Stimulated activated CD8-positive, alpha-beta memory T cell treated with anti-CD3 and anti-CD28 coated beads, Interleukin-4, amount 100 ng/mL, for 1 hour (primary cell): ENCODE measurements at places on chromosomes 4 and X.

DNA sequence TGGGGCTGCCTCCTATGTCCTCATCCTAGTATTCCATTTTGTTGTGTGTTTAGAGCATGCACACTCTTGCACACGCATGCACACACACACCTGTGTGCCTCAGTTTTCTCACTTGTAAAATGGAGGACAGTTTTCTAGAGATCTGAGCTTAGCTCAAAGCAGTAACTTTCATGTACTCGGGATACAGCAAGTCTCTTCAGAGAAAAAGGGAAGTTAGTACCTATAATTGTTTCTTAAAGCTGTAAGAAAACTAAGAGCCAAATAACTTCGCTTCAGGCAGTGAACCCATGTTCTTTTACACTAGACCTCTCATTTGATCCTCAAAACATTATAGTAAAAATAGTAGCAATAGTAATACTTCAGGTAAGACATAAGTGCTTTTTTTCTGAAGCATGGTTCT lies 49.6 kb downstream of the KIT start:
- DNase-seq, result no peak

GRCh38 chr4:8645753-8646124 lies 53.2 kb downstream of the CPZ start:
- no peak for DNase-seq

DNA sequence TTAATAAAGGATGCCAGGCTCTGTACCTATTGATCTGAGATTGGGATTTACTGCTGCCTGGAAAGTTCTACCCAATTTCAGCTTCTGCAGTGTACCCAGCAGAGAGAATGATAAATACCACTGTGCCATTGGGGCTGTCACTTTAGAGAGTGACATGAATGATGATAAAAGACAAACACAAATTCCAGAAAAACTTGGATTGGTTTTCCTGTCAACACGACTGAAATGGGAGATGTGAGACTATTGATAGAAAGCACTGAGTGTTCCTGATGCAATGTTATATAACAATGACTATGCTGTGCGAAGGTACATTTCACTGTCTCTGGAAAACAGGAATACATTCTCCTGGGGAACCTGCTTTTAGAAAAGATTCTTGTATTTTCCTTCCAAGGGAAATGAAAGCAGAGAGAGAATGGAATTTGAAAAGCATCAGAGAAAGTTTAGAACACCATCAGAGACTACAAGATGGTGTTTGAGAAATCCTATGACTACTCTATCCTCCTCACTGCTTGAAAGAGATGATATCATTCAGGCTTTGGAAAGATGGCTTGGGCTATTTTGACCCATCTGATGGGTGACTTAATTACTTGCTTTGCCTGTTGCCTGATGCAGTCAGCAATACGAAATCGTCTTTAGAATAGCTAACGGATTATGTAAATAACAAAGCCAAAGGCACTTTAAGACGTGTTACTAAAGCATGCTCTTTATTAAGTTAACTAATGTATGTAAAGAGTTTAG lies 49.7 kb downstream of the MID1IP1 start:
- DNase-seq, result no peak

GRCh38 chr4:19386786-19387185 lies 864.9 kb upstream of the SLIT2 start:
- no peak for DNase-seq

DNA sequence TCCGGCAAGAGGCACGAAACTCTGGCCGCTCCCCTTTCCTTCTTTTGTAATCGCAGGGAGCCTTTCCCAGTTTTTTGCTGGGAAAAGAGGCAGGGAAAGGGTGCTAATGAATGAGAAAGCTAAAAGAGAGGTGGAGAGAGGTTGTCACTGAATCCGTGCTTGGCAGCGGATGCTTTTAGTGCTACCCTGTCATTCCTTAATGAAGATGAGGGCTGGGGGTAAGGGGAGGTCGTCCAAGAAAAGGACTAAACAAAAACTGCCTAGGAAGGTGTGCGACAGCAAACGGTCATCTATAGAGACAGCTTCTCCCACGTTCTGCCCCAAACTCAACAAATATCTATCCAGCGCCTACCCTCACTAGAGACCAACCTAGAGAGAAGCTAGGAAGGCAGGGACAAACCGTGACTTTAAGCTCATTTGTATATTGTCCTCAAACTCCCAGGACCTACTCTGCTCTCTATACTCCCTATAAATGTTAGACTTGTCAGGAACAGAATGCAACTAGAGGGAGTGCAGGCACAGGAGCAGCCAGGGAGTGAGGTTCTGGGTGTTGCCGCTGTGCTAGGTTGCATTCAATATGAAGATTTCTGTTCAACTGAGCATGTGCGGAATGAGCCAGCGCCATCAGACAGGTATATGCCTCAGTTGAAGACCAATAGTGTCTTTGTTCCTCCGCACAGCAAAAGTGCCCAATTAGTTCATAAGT lies 777 bp upstream of the CASK start:
- no peak for DNase-seq

GRCh38 chr4:76022031-76022430 lies 1.3 kb downstream of the CXCL10 start:
- DNase-seq, result no peak

DNA sequence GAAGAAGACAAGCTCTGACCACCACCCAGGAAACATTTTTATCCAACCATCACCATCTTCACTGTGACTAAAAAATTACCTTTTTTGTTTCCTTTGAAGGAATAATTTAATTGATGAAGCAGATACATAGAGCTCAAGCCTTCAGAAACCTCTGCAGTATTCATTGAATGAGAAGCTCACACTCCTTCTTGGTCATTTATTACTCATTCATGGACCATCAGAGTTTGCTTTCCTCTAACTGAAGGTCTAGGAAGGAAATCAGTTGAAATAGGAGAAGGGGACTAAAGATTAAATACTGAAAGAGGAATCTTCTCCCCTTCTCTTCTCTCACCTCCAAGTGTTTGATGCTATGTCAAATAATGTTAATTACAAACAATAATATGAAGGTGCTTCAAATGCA lies 290.6 kb upstream of the KLF3 start:
- DNase-seq, result no peak

- DNase-seq, result no peak
Measured at GRCh38 chr4:189365451-189365850, 575.2 kb upstream of the FRG1 start.

GRCh38 chrX:9369802-9370291 lies 95.0 kb upstream of the TBL1X start:
- DNase-seq, result no peak

DNA sequence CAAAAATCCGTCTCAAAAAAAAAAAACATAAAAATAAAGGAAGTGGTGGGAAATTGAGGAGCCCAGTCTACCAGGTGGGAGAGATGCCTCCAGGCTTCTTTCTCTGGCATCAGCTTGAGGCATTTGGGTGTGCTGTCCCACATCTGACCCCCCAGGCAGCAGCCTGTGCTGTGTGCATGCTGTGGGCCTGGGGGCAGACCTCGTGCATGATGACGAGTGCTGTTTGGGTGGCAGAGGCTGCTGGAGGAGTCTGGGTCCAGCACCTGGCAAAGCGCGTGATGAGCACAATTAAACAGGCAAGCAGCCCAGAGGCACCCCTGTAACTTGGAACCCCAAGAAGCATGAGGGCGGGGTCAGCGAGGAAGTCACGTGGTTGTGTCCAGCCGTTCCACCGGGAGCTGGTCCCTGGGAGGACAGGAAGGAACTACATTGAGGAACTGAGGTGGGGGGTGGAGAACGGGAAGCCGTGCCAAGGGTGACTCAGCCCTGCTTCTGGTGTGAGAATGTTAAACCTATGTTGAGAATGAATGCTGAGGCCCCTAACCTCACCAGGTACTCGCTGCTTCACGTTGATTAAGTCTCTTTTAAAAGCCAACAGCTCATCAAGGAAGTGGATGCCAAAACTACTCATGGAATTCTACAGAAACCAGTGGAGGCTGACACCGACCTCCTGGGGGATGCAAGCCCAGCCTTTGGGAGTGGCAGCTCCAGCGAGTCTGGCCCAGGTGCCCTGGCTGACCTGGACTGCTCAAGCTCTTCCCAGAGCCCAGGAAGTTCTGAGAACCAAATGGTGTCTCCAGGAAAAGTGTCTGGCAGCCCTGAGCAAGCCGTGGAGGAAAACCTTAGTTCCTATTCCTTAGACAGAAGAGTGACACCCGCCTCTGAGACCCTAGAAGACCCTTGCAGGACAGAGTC lies 6.1 kb downstream of the TACC3 start:
- DNase-seq, result no peak

DNA sequence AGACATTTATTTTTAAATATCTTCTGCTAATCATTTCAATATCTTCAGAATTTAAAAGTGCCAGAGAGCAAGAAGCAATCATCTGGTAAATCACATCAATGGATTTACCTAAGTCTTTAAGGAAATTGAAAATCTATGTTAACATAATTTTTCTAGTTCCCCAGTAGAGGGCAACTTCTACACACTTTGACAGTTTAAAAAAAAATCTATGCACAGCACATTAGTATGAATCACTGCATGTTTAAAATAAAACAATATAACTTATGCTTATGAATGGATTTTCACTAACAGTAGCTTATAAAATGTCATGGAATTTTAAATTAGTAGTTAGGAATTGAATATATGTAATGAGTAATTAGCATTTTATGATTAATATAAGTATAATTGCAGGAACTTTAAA lies 126.5 kb downstream of the REELD1 start:
- DNase-seq, result no peak

- DNase-seq, result no peak
Measured at GRCh38 chr4:53013873-53014775, 152.0 kb downstream of the RASL11B start.

DNA sequence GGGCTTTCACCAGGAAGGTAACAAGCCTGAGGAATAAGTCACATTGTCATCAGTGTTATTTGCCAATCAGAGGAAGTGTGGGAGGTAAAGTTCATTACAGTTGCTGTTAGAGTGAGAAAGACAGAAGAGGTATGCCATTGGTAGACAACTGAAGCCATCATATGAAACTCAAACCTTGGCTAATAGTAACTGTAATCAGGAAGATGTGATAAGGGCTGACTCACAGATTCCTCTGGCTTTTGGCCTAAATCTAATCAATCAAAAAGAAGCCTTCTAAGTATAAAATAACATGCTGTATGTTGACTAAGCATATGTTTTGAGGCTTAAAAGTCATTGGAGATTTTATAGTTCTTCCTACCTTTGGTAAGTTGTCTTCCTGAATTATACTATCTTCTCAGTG lies 242.8 kb downstream of the PCDH7 start:
- DNase-seq, result no peak

- DNase-seq, result no peak
Measured at GRCh38 chr4:33057736-33058135, 2337.6 kb downstream of the PCDH7 start.

DNA sequence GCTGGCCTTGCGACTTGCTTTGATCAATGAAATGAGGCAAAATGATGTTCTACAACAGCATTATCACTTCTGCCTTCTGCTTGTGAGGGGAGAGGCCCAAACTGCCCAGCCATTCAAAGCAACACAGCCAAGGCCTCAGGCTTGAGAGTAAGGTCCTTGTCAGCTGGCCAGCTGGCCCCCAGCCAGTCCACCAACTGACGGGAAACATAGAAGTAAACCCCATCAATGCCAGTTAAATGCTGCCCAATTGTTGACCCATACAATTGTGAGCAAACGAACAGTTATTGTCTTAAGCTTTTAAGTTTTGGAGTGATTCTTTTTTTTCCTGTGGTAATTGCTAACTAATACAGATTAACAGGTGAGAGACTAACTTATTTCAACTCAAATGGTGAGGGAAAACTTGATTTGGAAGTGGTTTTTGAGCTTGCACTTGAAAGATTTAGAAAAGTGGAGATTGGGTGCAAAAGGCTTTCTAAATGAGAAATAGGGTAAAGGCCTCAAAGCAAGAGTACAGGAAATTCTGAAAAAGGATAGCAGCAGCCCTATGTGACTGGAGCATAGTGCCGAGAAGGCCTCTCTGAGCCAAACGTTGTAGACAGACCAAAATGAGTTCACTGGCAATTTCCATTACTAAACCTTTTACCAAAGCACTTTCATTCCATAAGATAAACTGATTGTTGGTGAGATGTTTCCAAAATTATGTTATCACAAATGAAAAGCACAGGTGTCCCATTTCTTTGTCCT lies 66.9 kb downstream of the ARHGEF38 start:
- DNase-seq, result no peak

DNA sequence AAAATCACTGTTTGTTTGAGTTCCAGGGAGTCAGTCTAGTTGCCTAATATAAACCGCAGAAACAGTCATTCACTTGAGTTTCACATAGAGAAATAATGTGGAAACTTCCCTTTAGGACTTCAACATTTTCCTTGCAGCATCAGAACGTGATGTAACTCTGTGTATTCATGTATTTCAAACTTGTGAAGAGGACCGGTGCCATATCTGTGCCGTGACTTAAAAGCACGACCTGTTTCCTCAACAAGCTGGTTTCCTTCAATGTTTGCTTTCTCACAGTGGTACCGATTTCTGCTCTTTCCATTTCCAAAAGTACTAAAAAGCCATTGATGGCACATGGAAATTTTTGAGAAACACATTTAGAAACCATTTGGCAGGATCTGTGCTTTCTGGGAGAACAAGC lies 166.6 kb upstream of the RAPGEF2 start:
- DNase-seq, result no peak

DNA sequence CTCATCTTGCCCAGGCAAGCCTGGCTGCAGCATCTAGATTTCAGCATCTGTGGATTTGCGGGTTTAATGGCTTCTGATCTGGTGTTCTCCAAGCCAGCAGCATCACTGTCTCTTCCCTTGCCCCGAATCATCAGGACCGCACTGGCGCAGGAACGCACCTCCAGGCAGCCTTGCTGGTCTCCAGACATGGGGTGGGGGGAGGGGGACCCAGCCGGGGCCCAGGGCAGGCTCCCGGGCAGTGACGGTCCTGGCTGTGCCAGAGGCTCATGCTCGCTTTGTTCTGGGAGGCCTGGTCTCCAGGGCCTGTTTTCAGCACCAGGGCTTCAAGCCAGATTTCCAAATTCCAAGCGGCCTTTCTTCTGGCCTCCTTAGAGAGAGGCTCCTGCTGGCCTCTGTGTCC lies 4.9 kb downstream of the CFAP99 start:
- DNase-seq, result no peak

- DNase-seq, result no peak
Measured at GRCh38 chr4:128275346-128275745, 12.3 kb downstream of the PGRMC2 start.
